RPMI7951 (cell line): ENCODE measurements at places on chromosomes 16 and 17. TPM values are rescaled to one million over a fixed set of nuclear protein-coding genes. Genes with fewer than 3 reads are reported as not detected.

DNA sequence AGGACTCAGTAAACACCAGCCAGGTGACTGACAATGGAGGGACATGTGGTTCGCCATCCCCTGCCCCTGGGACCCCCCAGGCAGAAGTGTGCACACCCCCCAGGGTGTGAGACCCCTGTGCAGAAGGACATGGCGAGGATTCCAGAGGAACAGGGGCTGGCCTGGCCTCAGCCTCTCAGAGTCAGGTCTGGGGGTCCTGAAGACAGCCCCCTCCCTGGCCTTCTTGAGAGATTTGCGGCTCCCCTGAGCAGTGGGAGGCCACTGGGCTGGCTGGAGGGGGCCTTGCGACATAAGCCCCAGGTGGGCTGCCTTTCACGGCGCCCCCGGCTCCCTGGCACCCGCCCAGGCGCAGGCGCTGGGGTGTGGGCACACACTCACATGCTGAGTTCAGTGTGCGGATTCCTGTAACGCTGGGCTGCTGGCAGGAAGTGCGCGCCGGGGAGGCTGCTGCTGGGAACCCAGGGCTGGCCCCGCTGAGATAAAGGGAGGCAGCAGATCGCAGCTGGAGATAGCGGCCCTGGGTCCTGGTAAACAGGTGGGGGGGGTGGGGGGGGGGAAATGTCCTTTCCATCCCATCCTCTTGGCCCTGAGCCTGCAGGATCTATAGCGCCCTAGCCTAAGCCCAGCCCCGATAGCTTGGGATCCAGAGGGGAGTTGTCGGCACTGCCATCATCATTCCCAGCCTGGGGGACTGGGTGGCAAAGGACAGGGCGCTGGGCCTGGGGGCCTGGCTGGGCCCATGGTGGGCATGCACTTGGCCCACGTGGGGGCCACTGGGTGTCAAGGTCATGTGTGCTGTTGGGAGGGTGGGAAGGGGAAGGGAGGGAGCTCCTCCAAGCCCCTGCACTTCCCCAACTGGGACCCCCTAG is 27.1 kb downstream of the TMEM235 start:
- no peak for DNase-seq

- DNase-seq: peak; percentile 15
These were observed 526 bp downstream of the ZZEF1 start for GRCh38 chr17:4142107-4142900.

DNA sequence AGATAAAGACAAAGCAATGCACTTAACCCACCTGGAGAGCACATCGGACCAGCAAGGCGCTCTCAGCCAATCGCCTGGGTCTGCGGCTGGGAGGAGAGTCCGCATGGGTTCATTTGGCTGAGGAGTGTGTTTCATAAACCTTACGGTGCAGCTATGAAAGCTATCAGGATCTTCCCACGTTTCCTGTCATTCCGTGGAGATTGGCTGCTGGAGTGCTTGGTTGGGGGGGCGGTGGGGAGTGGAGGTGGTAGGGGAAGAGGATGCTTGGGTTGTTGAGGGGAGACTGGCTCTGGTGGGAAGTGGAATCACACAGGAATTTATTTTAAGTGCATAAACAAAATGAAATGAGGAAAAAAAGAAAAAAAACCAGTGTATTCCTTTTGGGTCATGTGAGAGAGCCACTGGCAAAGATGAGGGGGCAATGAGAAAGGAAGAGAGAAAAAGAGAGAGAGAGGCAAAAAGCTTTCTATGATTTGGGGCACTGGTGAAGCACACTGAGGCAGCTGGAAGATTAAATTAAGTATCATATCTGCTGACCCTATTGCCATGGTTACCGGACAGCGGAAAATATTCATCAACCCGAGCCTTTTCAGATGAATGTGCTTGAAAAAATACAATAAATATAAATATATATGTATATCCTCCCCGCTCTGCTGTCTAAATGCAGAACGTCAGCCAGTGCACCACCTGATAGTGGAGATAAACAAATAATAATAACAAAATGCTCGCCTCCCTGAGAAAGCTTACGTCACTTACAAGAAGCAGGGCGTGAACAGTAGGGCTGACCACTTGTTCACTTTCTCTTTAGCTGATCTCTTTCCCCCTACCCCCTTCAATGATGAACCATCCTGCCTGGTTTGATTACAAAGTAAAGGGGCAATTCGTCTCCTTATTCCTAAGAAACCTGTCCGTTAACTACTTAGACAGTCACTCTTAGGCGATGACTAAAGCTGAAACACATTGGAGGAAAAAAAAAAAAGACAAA is 457.0 kb upstream of the ZFHX3 start:
- no peak for DNase-seq

- peak; percentile 85 for DNase-seq
These were observed 755 bp downstream of the PIEZO1 start for GRCh38 chr16:88784074-88784855.

- DNase-seq: no peak
These were observed 1.5 kb upstream of the SOX9 start for GRCh38 chr17:72119077-72119872.

ATP1B2 gene
- not detected in 2 replicates for total RNA-seq

KCNG4 gene
- not detected in 2 replicates for total RNA-seq
